ENCODE measurements at places on chromosomes 2 and 18. TPM values are rescaled to one million over a fixed set of nuclear protein-coding genes. Genes with fewer than 3 reads are reported as not detected.

Gene BCS1L
- total RNA-seq, result 80.7 TPM

Gene RFTN2
- total RNA-seq, result not detected

Gene BOLL
- total RNA-seq, result not detected

Gene TUBA4B
- not detected for total RNA-seq

Gene NGEF
- 2.7 TPM for total RNA-seq

Gene EFEMP1
- 336 TPM for total RNA-seq

Gene ANKRD30BL
- not detected for total RNA-seq

Gene ANKRD44
- total RNA-seq, result 16.0 TPM

Gene WDR7
- 11.4 TPM for total RNA-seq

Gene MTCL1
- total RNA-seq, result 20.5 TPM

Gene RALBP1
- total RNA-seq, result 44.1 TPM

Gene DPP4
- not detected for total RNA-seq

DNA sequence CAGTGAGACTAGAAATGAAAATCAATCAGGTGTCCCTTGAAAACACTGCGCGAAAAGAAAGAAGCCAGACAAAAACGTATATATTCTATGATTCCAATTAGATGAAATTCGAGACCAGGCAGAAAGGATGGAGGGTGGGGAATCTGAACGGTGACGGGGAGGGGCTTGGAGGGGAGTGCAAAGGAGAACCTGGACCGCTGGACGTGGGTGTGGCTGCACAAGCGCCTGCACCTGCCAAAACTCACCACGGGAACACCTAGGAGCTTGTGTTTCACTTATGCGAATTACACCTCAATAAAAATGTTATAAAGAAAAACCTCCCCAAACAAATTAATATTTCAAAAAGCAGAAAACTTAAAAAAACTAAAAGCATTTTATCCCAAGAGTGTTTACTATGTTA is 21.9 kb downstream of the THAP4 start:
- no peak for DNase-seq

- DNase-seq, result no peak
Observed at GRCh38 chr18:2976218-2977132, 36.5 kb downstream of the LPIN2 start.

GRCh38 chr18:11021477-11021876 is 127.9 kb downstream of the PIEZO2 start:
- no peak for DNase-seq

- DNase-seq, result no peak
Observed at GRCh38 chr2:95057535-95058370, 32.2 kb downstream of the MAL start.

DNA sequence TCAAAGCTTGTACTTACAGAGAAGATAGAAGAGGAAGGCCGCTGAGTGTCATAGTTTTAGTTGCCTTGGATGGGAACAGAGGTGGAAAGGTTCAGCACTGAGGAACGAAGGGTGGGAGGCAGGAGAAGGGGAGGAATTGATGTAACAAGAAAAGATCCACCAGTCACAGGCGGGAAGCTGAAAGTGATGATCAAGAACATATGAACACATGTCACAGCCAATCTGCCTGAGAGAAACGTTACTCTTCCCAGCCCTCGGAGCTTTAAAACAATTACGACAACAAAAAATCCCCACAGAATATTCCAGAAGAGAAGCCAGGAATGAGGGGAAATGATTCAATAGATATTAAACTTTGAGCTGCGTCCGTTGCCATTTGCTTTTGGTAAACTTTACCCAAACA is 87.1 kb downstream of the TSHZ1 start:
- no peak for DNase-seq

GRCh38 chr2:47520302-47520630 is 117.3 kb downstream of the MSH2 start:
- no peak for DNase-seq

DNA sequence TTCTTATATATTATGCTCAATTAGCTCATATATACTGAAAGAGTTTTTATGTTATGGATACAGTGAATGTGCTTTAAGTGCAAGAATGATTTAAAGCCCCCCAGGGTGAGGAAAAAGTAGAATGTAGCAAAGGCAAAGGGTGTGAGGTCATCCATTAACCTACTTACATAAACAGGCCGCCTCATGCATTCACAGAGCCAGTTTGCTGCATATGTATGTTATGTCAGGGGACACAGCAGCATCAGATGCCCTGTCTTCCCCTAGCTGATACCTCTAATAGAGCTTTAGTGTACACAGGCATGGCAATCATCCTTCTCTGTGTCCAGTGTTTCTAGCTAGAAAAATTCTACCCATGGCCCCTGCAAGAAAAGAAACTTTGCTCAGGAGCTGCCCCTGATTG is 187.8 kb upstream of the FSHR start:
- no peak for DNase-seq

GRCh38 chr18:78726326-78727056 is 253.1 kb upstream of the SALL3 start:
- no peak for DNase-seq

GRCh38 chr2:100759901-100760300 is 60.0 kb upstream of the NPAS2 start:
- no peak for DNase-seq

GRCh38 chr18:55839343-55839742 is 251.4 kb upstream of the TCF4 start:
- peak; percentile 74 for DNase-seq

DNA sequence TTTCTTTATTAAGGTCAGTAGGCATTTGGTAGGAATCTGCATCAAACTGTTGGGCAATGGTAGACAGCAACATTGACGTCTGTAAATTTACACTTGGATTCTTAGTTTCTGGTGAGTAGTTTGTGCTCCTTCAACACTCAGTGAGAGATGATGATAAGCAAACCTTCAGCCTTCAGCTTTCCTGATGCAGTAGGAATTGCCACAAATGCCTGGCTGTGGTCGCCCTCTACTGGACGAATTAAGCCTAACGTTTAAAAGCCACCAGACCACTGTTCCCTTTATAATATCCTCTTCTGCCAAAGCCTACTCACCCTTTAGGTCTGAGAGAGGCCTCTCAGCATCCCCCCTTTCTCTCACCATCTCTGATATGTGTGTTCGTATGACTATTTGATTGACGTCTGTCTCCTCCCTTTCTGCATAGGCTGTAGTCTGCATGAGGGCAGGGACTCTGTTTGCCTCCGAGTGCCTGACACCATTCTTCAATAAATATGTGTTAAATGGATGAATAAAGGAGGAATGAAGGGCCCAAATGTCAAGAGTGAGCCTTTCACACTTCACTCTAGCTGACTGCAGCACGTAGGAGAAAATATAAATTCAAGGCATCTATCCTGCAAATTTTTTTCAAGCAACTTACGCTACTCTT is 47.0 kb upstream of the PLEKHM3 start:
- peak; percentile 74 for DNase-seq

DNA sequence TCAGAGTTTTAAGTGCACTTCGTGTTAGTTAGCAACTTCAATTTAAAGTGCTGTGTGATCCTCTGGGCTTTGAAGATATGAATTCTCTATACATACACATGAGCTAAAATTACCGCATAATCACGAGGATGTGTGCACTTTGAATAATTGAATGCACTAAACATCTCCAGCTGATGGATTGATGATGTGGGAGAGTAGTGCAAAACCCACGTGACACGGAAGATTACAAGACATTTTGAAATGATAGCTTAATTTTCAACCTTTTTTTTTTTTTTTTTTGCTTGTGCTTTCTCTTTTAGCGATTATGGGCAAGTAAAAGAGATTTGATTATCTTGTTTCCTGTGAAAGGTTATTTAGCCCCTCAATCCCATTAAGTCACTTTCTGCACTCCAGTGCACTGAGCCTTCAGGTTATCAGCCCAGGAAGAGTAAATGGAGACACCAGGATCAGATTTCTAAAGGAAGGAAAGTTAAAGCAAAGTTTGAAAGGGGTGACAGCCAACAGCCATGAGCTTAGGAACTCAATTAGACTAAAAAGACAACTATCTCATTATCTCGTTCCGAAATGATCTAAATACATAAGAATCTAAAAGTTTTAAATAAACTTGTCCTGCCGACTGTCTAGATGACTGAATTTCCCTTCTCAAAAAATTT is 81.6 kb downstream of the CDK15 start:
- DNase-seq, result no peak

- DNase-seq, result peak; percentile 87
Observed at GRCh38 chr2:241741016-241741415, 6.6 kb downstream of the D2HGDH start.

GRCh38 chr2:168639018-168639417 is 163.4 kb upstream of the NOSTRIN start:
- DNase-seq, result no peak

DNA sequence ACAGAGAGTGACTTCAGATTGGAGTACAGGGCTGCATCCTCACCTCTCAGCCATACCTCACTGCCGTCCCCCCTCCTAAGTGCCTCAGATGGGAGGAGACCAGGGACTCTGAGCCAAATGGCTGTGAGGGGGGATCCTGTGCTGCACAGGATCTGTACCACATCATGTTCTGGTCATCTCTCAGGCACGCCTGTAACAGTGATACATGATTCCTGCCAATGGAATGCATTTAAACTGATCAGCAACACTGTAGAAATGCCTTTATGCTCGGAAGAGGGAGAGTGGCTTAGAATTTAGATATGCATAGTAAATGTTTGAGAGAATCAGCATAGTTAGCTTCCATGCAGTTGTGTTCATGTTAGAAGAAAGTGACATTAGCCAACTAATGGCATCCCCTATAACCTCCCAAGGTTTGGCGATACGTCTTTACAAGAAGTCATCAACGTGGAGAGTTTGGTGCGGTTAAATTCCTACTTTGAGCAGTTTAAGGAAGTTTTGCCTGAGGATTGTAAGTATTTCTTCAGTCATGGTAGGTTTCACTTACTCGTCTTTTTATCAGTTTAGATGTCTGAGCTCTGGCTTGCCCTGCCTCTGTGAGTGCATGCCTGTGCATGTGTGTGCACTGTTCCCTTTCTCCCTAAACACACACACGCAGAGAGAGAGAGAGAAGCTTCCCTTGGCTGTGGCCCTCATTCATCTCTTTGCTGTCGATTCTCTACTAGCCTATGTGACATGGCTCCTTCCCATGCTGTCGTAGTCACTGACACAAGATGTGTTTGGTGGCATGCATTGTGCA is 40.0 kb downstream of the COA5 start:
- no peak for DNase-seq

DNA sequence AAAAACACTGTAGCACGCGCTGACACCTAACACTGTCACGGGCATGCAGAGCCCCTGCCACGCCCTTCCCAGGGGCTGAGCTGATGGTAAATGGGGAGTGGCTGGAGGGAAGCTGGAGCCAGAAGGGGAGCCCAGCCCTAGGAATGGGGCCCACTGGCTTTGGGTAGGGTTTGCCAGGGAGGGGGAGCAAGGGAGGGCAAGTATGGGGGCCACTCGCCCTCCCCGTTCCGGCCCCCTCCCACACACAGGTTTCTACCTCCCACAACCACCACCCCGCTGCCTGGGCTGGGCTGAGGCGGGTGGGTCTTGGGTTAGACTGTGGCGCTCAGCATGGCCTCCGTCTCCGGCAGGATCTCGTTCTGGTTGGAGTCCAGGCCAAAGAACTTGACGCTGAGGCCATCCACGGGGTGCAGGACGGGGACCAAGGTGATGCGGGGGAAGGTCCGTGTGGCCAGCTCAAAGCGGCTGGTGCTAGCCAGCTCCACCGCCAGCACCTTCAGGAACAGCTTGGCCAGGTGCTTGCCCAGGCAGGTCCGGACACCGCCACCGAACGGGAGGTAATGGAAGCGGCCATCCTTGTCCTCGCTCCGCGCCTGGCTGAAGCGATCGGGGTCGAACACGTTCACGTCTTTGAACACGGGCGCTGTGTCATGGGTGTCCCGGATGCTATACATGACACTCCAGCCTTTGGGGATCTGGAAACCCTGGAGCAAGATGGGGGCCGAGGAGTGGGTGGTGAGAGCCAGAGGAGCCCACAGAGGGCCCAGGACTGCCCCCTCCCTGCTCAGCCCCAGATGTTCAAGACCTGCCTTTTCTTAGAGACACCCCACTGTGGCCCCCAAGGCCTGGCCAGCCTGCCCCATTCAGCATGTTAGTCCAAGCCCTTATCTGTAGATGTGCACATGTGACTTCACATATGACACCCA is 15.5 kb downstream of the CYP26B1 start:
- DNase-seq, result no peak

DNA sequence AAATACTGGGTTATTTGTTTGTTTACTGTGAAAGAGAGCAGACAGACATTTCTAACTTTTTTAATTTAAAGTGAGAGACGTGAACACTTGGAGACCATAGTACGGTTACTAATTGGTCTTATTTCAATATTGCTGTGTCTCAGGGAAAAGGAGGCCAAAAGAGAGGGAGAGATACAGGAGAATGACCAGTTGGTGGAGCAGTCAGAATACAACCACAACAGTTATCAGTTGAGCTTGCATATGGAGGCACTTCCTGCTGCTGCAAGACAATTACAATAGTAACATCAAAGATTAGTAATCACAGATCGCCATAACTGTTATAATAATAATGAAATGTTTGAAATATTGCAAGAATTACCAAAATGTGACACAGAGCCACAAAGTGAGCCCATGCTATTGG is 58.2 kb downstream of the TWSG1 start:
- peak; percentile 10 for DNase-seq

DNA sequence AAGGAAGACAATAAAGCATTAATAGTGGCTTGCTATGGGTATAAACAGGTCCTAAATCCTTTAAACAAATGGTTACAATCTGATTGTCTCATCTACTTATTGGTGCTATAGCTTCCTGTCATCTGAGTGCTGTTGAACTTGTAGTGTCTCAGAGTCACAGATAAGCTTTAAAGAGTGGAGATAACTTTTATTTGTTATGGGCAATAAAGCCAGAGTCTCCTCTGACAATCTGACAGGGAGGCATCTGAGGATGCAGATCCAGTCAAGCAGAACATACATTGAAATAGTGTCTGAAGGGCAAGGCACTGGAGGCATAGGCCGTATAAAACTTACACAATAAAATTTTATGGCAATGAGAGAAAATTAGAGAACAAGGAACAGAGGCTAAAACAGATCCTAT is 1132.4 kb upstream of the CDH2 start:
- no peak for DNase-seq

GRCh38 chr2:11712866-11713265 is 33.6 kb upstream of the LPIN1 start:
- DNase-seq, result no peak

DNA sequence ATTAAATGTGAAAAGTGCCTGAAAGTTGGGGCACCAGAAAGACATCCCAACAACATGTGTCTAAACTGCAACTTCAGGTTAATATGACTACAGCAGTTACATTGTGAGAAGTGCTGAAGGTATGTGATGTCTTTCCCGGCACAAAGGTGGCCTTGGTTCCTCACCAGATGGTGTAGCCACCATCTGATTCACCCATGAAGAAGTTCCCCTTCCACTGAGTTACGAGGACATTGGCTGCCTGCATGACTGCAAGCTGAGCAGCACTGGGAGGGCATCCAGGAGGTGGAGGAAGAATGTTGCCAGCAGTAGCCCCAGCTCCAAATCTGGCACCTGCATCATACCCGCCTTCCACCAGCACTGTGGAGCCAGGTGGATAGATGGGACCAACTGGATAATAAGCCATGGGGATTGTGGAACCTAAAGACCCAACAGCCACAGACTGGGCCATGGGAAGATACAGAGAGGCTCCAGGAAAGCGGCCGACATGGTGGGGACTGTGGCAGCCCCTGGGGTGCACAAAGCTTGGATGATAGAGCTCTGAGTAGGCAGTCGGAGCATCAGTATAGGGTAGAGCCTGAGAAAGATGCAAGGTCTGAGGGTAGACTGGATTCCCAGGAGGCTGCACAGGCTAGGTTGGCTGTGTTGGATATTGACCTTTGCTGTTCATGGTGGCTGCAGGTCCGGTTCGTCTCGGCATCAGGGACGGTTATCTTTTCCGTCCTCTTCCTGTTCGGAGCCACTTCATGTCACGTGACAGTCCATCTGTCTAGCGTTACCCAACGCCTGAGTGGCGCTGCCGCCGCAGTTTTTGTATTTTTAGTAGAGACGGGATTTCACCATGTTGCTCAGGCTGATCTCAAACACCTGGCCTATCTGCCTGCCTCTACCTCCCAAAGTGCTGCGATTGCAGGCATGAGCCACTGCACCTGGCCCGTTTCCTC is 36.9 kb downstream of the SUMO1 start:
- DNase-seq, result no peak
